Activated T-cell treated with anti-CD3 and anti-CD28 coated beads for 24 hours (primary cell): ENCODE measurements at places on chromosomes 16 and 17.

- no peak for DNase-seq
These were observed 3.5 kb upstream of the CDC27 start for GRCh38 chr17:47192554-47192953.

GRCh38 chr17:38585056-38585917 lies 20.5 kb downstream of the SRCIN1 start:
- DNase-seq: no peak

GRCh38 chr17:1474402-1475189 lies 17.9 kb downstream of the MYO1C start:
- DNase-seq: no peak

GRCh38 chr17:74325743-74326379 lies at the start of gene KIF19:
Gene KIF19 (plus strand): TSS chr17:74326226. CDS start chr17:74326350, 124 bp downstream.
- peak; percentile 44 for DNase-seq
